ACHN (cell line): ENCODE measurements at places on chromosomes 2 and 18.
A peak's percentile ranks its signal among the peaks of the same experiment; 100 is the strongest.

DNA sequence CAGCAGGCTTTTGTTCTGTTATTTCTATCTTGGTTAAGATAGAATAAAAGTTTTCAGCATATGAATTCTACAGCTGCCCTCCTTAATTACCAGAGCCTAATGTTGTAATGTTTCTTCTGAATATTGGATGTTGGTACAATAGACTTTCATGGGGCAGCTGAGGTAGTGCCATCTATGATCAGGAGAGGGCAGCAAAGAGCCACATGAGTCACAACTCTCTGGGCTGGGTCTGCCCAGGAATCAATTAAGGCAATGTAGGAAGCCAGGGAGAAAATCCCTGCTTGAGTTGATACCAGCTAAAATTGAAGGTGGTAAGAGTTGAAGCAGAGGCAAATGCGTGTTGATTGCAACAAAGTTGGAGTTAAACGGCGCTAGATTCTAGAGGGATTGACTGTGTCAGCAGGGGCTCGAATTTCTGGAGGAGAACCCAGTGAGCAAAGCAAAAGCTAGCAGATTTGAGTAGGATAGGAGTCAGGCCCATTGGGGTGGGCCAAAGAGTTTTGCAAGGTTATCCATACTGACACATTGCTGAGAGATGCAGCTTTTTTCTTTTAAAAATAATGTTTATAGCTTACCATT is 10.6 kb upstream of the MC5R start:
- peak; percentile 48 for DNase-seq

- no peak for DNase-seq
Measured at GRCh38 chr2:225117051-225117716, 74.9 kb upstream of the DOCK10 start.

DNA sequence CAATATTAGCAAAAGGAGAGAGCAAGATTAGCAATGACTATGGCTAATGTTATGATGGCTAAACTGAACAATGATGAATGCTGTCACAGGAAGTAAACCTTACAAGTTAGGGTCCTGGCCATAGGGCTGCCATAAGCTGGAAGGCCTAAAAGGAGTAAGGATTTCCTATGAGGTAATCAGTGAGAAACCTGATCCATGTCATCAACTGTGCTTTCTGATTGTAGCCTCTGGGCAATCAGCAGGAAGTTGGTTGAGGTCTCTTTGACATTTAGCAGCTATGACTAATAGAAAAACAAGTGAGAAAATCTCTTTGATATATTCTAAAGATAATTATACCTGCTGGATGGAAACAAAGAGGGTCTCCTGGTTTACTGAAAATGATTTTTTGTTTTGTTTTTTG is 193.0 kb downstream of the RAB3GAP1 start:
- no peak for DNase-seq

- no peak for DNase-seq
Measured at GRCh38 chr2:39723946-39724827, 54.9 kb downstream of the THUMPD2 start.

- no peak for DNase-seq
Measured at GRCh38 chr2:49131801-49132200, 22.5 kb downstream of the FSHR start.

DNA sequence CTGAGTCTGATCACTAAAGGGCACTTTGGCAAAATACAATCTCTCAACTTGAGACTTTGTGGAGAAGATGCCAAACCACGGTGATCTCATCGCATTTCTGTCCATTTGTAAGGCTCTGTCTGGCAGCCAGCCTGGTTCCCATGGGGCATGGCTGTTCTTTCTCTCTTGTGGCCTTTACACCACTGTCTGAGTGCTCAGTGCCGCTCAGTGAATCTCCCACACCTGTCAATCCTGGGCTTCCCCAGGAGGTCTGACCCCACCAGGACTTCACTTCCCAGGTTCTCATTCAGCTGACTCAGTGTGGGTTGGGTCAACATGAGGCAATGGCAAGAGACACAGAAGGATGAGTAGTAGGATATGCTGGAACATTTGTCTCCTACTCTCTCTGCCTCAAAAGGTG is 96.8 kb upstream of the TRIB2 start:
- DNase-seq = no peak

GRCh38 chr18:53380063-53380639 is 844.3 kb downstream of the MBD2 start:
- peak; percentile 48 for DNase-seq

- peak; percentile 39 for DNase-seq
Measured at GRCh38 chr2:160308915-160309314, 108.8 kb upstream of the ITGB6 start.

DNA sequence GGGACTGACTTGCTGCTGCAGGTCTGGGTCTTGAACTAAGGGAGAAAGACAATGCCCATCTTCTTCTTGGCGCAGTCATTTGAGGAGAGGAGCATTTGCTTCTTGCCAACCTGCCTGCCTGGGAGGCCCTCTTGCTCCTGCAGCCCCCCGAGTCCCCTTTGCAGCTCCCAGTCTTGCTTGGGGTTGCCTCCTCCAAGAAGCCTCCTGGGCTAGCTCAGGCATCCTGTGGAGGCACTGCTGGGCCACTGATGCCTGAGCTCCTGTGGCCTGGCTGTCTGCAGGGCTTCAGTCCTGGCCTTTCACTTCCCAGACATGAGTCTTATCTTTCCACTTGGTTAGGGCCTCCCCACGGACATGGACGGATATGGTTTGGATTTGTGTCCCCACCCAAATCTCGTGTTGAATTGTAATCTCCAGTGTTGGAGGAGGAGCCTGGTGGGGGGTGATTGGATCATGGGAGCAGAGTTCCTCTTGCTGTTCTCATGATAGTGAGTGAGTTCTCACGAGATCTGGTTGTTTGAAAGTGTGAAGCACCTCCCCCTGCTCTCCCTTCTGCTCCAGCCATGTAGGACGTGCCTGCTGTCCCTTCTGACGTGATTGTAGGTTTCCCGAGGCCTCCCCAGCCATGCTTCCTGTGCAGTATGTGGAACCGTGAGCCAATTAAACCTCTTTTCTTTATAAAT is 17.3 kb downstream of the HPCAL1 start:
- no peak for DNase-seq

DNA sequence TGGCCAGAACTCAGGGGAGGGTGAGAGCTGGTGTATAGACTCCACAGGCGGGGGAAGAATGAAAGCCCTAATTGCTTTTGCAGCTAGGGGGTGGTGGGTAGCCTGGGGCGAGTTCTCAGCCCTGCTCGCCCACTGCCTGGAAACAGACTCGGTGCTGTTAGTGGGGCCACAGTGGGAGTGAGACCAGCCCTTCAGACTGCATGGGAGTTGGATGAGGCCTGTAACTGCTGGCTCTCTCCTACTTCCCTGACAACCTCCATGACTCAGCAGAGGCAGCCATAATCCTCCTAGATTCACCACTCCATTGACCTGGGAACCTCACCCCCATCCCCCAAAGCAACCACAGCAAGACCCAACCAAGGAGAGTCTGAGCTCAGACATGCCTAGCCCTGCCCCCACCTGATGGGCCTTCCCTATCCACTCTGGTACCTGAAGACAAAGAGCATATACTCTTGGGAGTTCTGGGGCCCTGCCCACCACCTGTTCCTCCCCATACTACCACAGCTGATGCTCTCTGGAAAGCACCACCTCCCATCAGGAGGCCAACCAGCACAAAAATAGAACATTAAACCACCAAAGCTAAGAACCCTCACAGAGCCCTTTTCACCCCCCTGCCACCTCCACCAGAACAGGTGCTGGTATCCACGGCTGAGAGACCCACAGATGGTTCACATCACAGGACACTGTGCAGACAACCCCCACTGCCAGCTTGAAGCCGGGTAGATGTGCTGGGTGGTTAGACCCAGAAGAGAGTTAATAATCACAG is 226.3 kb downstream of the EIPR1 start:
- DNase-seq = no peak

DNA sequence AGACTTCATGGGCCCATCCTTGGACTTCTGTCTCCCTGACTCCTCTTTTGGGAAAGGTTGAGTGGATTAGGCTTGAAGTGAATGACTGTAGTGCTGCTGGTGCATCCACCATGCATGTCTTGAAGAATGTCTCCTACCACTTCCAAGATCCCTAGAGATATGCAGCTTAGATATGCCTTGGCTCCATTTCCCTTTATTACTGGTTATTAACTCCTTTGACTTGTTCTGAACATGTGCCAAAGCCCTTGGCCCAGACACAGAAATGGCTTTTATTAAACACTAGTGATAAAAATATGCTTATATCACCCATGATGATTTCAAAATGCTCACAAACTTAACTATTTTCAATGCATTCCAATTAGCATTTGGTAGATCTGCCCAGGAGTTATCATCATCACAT is 90.0 kb upstream of the SLC14A2 start:
- DNase-seq = no peak

GRCh38 chr2:26235089-26235488 is 9.3 kb downstream of the HADHA start:
- DNase-seq = peak; percentile 6

- no peak for DNase-seq
Measured at GRCh38 chr18:59065684-59066083, 74.0 kb upstream of the SEC11C start.

DNA sequence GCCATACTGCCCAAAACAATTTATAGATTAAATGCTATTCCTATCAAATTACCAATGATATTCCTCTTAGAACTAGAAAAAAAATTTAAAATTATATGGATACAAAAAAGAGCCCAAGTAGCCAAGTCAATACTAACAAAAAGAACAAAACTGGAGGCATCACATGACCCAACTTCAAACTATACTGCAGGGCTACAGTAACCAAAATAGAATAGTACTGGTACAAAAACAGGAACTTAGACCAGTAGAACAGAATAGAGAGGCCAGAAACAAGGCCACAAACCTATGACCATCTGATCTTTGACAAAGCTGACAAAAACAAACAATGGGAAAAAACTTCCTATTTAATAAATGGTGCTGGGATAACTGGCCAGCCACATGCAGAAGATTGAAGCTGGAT is 86.1 kb upstream of the KYNU start:
- no peak for DNase-seq

DNA sequence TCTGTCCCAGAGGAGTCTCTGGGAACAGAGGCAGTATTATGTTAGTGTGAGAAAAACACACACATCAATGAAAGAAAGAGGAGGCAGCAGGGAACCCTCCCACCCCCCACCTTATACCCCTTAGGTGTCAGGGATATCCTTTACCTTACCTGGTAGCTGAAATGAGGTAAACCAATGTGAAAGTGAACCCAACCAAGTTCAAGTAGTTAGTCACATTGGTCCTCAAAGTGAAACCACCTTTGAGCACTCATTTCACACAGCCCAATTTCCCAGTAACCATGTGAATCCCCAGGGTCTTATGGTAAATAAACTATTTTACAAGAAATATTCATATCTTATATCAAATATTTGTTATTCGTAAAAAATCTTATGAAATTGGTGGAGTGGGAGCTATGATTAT is 377.8 kb downstream of the LRATD1 start:
- DNase-seq = no peak

- DNase-seq = no peak
Measured at GRCh38 chr2:151637271-151637781, 97.0 kb downstream of the NEB start.

- DNase-seq = no peak
Measured at GRCh38 chr2:4101936-4102335, 398.6 kb downstream of the DCDC2C start.

DNA sequence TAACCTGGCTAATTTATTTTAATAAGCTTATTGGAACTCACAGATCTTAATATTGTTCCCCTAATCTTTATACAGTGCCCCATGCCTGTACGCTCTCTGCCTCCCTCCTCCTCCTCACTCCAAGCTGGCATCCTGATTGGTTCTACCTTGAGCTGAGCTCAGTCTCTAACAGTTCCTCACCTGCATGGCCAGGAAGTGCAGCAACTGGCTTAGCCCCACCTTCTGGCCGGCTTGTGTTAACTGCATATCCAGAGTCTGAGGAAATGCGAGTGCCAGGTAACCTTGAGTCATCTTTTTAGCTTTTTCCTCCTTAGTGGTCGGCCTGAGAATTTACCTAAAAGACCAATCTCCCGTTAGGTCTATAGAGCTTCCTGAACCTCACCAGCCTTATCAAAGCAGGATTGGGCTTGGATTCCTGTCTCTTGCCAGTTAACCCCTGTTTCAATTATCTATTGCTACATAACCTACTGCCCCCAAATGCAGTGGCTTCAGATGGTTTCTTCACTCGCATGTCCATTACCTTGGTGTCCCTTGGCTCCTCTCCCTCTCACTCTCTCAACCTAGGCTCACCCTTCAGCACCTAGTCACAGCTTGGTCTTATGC is 89.5 kb upstream of the STK39 start:
- peak; percentile 52 for DNase-seq
